ENCODE measurements at places on chromosomes 7 and 10.

DNA sequence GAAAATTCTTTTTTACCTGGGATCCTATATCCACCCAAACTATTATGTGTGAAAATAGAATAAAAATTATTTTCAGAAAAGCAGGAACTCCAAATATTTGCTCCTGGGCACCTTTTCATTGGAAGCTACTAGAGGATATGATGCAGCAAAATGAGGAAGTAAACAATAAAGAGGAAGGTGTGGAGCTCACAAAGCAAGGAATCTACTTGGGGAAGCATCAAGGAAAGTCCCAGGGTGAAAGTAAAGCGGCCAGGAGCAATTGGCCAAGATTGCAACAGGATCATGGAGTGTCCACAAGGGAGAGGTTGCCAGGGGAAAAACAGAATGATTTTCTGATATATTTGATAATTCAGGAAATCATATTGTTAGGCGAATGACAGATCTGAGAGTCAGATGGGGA, 80.8 kb downstream of the CARD11 start:
- DNase-seq = no peak

GRCh38 chr10:33153968-33154327, 180.5 kb downstream of the NRP1 start:
- no peak for DNase-seq

DNA sequence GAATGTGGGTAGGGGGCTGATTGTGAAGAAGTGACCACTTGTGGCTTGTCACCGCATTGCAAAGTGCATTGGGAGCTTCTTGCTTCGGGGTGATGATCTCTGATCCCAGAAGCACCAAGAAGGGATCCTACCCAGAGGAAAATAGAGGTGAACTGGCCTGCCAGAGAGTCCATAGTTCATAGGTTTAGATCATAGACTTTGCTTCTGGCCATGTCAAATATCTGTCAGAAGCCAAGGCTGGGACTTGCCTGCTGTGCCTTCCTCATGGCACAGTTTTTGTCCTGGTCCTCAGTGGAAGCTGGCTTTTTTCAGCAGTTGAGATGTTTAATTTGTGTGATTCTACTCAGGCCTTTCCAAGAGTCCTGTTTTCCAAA, 1.1 kb downstream of the ZSWIM8 start:
- DNase-seq = no peak

- no peak for DNase-seq
Measured at GRCh38 chr10:96379758-96380157, 21.0 kb upstream of the OPALIN start.

DNA sequence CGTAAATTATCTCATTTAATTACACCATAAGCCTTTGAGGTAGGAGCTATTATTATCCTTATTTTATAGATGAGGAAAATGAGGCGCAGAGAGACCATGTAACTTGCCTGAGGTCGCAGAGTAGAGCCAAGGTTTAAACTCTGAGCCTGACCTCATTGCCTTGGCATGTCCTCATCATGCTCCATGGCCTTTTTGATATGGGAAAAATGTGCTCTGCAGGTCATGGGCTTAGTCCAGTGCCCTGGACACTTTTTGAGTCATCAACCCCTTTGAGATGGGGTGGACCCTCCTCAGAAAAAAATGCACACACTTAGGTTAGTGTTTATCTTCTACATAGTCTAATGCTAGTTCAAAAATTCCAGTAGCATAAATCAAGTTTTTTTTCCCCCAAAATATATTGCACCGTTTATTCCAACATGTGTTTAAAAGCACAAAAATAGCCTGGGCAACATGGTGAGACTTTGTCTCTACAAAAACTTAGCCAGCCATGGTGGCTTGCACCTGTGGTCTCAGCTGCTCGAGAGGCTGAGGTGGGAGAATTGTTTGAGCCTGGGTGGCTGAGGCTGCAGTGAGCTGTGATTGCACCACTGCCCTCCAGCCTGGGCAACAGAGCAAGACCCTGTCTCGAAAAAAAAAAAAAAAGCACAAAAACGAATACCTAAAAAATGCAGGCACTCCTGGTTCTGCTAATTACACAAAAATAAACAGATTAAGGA, 28.6 kb upstream of the TMEM178B start:
- DNase-seq = no peak

DNA sequence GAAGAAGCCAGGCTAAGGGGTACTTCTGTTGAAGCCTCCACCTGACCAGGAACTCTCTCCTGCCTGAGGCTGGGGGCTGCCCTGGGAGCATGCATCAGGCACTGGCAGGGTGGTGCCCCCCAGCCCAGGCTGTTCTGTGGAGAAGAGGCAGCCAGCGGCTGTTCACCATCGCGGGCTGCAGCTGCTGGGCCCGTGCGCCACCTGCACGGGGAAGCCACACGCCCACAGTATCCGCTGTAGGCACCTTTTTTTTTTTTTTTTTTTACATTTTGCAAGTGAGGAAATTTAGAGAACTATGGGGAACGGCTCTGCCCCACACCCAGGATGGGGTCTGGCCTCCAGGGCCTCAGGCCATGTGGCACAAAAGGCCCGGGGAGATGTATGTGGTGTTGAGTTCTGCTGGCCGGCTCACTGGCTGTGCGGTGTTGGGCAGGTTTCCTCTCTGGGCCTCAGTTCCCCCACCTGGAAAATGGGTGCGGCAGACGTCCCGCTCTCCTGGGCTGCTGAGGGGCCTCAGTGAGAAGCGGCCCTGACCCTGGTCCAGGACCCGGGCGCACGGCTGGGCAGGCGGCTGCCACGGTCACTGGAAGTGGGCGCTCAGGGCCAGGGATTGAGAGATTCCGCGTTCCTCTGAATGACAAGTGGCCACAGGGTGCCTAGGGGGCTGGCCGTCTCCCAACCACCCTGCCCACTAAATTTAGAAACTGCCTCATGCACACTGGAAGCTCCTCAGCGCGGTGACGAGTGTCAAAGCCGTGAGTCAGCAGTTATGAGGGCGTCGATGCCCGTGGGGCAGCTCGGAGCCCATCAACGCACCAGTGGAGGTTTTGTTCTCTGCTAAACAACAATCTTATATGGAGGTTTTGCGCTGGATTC, 8.8 kb upstream of the INTS1 start:
- DNase-seq = peak; percentile 74

- DNase-seq = no peak
Measured at GRCh38 chr7:131045526-131045925, 282.1 kb upstream of the MKLN1 start.

DNA sequence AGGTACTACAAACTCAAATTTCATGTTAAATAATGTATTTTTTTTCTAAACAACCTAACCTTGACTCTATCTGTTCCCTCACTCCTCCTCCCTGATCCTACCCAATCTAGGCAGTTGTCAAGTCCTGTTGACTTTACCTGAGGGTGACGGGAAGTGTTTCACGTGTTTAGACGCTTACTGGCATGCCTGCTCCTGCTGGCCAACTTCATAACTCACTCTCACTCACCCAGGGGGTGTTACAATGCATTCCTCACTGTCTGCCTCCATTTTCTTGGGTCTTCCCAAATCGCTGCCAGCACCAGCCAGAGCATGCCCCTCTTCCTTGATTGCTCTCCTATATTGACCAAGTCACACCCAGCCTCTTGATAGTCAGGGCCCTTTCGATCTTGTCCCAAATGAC, 28.3 kb downstream of the CRCP start:
- DNase-seq = no peak

DNA sequence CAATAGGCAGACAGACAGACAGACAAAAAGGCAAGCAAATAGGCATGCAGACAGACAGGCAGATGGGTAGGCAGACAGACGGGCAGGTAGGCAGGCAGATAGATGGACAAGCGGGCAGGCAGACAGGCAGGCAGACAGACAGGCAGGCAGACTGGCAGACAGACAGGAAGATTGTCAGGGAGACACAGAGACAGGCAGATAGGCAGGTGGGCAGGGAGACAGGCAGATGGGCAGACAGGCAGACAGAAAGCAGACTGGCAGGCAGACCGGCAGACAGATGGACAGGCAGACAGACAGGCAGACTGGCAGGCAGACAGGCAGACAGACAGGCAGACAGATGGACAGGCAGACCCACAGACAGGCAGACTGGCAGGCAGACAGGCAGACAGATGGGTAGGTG, 70.3 kb upstream of the MYL10 start:
- no peak for DNase-seq

DNA sequence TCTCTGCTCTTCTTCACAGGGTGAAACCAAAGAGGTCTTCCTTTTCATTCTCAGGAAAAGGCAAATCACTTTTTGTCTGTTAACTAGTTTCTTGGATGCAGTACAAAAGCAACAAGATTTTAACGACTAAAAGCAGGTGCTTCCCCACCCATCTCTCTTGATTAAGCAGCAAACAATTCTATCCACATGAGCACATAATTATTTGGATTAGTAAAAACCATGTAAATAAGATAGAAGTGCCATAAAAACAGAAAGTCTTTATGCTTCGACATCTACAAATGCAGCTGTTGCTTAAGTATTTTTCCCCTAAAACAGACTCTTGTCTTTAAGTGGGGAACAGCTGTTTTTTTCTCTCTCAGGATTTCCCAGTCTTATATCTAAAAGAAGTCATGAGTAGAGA, 37.4 kb downstream of the USP54 start:
- DNase-seq = no peak

DNA sequence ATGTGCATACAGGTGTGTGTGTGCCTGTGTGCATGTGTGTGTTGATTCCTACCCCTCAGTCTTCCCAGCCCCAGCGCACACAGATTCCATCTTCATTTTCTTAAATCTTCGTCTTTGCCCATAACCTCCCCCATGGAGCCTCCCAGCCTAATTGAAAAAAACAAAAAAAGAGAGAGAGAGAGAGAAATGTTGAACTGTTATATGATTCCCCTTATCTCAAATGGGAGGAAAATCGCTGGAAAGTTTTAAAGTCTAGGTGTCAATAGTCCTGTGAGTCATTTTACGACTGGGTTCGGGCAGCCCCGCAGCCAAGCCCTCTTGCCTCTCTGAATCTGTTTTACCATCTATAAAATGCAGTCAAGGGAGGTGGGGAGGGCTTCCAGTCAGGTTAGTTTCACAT, 60.9 kb downstream of the SPOCK2 start:
- DNase-seq = peak; percentile 33

- DNase-seq = no peak
Measured at GRCh38 chr10:132254841-132255240, 52.9 kb downstream of the STK32C start.

DNA sequence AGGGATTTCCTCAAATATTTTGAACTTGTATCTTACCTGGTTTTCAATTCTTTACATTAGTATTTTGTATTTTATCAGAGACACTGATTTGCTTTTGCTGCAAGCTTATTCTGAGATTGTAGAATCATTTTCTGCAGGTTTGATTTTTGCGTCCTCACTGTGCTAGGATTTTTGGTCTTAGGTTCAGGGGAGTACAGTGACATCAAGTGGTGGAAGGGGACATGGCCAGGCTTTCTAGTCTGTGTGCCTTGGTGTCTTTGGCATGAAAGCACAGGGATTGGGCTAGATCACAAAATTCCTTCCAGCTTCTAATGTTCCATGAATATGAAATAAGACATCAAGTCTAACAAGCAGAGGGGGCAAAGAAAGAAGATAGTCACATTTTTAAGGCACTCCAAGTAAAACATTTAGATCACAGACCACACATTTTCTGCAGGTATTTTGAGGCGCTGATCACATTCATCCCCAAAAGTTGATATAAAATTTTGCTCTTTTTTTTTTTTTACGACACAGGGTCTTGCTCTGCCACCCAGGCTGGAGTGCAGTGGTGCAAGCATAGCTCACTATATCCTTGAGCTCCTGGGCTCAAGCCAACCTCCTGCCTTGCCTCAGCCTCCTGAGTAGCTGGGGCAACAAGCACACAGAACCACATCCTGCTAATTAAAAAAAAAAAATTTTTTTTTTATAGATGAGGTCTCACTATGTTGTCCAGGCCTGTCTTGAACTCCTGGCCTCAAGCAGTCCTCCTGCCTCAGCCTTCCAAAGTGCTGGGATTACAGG, 124.4 kb downstream of the PON1 start:
- DNase-seq = peak; percentile 69

GRCh38 chr10:109411917-109412316, 511.4 kb downstream of the XPNPEP1 start:
- no peak for DNase-seq

DNA sequence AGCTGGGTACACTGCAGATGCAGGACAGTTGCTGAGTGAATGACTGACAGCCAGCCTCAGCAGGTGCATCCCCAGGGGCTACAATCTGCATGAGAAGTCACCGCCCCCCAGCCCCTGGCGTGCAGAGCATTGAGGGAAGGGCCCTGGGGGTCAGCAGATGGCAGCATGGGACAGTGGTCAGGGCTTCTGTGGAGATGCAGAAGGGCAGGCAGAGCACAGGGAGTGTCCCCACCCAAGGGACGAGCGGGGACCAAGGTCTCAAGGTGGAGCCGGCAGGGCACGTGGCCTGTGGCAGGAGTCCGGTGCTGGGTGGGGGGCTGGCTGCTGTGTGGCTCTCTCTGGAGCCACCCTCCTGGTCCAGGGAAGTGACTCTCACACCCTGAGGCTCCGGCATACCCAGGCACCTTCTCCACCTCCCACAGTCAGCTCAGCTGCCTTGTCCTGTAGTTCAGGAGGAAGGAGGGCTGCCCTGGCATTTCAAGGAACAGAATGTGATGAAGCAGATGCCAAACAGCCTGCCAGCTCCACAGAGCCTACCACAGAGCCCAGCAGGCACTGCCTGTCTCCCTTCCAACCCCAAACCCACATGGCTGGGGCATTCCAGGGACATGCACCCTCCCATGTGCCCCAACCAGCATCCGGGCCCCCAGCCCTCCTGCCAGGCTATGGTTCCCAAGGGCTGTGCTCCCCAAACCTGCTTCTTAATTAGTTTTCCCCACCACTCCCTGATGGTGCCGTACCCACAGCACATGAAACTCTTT, 114.5 kb downstream of the TMEM130 start:
- no peak for DNase-seq

- no peak for DNase-seq
Measured at GRCh38 chr7:115546790-115547189, 483.8 kb downstream of the TFEC start.

DNA sequence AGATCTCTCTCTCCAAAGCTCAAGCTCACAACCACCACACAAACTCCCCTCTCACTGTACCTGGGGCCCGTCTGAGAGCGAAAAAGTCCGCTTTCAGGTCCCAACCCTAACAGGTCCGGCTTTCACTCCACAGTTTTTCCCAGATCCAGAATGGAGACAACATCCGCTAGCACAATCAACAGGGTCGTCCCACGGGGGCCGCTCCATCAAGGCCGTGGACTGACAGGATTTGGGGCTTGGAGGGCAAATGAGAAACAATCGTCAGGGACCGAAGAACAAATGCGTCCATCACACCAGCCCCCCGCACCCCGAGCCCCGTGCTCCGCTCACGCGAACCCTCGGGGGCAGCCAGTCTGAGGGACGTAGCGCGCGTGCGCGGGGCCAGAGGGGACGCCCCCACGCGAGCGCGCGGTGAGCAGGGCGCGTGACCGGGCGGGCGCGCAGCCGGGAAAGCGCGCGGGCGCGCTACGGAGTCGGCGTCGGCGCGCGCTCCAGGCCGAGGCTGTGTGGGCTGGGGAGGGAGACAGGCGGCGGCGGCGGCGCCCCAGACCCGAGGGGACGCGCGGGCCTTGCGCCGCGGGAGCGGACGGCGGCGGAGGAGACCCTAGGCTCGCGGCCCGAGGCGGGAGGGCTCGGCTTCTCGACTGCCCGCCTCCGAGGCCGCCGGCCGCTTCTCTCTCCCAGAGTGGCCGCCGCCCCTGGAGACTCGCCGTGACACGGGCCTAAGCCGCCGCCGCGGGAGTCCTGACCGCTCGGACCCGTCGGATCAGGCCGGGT, at the start of gene SLK:
Gene SLK, plus strand, starts transcription at position 470 of the 777 bp plus-strand sequence. CDS start 606 bp downstream, outside the sequence.
- DNase-seq = peak; percentile 73

Measured in astrocyte of the spinal cord (primary cell).